ENCODE measurements at places on chromosomes 2 and 18.

GRCh38 chr18:63567276-63567675 lies 19.9 kb upstream of the SERPINB13 start:
- no peak for DNase-seq

GRCh38 chr2:69755862-69756467 lies 14.0 kb downstream of the ANXA4 start:
- DNase-seq = no peak

DNA sequence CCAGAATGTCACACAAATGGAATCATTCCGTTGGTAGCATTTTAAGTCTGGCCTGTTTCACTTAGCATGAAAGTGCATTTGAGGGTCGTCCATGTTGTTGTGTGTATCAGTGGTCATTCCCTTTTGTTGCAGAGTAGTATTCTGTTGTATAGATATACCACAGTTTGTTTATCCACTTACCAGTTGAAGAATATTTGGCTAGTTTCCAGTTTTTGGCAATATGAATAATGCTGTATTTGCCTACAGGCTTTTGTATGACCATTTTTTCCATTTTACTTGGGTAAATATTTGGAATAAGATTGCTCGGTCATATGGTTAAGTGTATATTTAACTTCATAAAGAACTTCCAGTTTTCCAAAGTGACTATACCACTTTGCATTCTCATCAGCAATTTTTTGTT lies 100.0 kb upstream of the ALPP start:
- no peak for DNase-seq

GRCh38 chr2:119736021-119736420 lies 23.7 kb upstream of the PTPN4 start:
- no peak for DNase-seq

DNA sequence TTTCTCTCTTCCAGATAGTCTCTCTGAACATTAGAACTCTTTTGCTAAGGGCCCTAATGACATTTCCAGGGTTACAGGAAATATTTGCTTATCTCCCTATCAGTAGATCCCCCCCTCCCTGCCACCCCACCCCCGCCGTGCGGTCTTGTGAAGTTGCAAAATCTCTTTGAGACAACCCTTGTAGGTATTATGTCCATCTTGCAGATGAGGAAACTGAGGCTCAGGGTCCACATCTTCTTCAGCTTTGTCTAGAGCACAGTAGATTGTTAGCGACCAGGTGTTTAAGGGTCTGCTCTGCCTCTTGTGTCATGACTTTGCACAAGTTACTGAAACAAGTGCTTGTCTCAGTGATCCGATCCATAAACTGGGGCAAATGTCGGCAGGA lies 65.8 kb upstream of the GATA6 start:
- DNase-seq = no peak

DNA sequence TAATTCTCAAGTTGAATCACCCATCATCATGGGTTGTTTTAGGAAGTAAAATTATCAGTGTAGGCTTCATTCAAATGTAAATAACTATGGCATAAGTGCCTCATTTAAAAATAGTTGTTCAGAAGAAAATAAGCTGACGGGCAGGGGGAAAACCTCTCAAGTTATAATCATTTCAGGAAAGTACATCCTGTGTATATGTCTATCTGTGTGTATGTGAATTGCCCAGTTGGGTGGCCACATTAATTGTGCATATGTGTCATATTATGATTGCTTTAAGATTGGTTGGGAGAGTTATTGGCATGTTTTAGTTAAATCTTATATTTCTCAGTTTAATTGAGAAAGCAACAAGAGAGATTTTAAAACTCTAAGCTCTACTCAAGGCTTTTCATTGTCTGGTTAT lies 282.8 kb upstream of the VWC2L start:
- DNase-seq = no peak

DNA sequence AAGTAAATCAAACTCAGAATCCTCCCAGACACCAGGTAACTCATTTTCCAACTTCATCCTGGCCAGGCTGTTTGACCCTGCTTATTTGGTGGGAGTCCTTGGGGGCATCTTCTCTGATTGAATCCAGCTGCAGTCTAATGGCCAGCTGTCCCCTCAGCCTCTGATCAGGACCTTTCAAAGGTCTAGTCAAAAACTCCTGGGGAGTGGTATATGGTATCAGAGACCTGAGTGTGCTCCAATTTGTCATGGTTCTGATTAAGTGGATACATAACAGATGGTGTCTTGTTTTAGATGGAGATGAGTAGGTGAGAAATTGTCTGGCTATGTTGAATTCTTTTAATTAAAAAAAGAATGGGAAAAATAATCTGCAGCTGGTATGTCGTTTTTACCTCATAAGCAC lies 842.6 kb upstream of the ACVR2A start:
- no peak for DNase-seq

DNA sequence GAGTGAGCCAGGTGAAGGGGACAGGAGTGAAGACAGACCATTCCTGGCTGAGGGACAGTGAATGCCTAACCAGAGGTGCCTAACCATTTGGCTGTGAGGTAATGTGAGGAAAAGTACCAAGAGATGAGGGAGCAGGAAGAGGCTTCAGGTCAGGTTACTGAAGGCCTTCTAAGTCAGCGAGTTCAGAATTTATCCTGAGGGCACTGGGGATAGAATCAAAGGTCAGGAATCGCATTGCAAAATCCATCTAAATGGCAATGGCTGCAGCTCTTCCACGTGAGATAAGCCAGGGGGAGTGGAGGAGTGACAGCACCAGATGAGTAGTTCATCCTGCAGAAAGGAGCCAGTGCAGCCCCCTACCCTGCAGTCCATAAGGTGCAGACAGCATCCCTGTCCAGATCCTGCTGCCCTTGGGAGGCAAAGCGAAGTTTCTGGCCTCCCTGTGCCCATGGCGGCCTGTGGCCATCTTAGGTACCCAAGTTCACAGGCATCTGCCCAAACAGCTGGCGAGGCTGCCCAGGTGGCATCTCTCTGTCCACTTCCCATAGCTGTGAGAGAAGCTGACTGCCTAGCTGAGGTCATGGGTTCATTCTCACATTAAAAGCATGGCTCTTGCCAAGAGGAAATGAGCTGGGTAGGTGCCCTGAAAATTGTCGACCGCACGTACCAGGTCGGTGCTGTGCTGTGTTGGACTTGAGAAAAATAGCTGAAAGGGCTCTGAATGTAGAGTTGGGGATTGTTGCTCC lies 49.5 kb downstream of the CYP27C1 start:
- no peak for DNase-seq

DNA sequence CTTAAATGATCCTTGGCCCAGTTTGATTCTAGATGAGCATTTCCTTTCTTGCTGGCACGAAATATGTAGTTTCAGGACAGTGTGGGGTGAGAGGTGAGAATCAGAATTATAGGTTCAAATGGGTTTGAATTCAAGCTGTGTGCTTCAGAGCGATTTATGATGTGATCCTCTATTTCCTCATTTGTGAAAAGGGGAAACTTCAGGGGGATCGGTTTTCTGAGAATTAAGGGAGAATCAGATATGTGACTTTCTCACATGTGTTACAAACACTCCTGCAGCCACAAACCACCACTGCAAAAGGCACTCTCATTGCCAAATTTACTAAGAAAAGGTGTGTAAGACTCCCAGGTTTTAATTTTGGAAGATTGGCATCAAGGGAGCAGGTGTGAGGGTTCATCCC lies 24.4 kb downstream of the HK2 start:
- DNase-seq = no peak

DNA sequence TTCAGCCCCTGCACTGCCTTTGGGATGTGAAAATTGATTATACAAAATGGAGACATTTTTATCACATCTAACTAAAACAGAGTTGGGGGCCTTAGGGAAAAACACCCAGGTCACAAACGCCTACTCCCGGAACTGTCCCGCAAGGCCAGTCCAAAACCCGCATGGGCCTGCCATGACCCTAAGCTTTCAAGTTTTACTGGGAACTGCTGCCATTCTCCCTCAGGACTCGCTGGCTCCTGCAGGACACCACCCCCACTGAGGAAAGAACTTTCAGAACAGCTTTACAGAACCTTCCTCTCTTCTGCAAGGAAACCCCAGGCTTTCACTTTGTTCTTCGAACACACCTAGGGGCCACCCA lies 320.4 kb upstream of the HS6ST1 start:
- no peak for DNase-seq
